CD4-positive, alpha-beta T cell treated with Interleukin-17A for 1 hour (primary cell): ENCODE measurements at places on chromosomes 7 and 10.

DNA sequence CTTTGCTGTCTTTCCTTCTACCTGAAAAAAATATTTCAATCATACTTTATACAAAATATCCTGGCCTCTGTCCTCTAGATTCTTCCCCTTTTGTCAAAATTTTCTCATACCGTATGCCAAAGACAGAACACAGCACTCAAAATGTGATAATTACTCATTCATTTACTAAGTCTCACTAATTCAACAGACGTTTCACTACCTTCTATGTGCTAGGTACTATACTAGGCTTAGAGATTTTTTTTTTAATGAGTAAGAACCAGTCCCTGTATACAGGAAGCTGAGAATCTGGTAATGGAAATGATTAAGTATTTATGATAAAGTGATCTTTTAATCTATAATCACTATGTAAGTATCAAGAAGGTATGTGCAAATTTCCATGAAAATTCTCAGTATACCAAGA lies 128.0 kb downstream of the ELAPOR2 start:
- no peak for DNase-seq

DNA sequence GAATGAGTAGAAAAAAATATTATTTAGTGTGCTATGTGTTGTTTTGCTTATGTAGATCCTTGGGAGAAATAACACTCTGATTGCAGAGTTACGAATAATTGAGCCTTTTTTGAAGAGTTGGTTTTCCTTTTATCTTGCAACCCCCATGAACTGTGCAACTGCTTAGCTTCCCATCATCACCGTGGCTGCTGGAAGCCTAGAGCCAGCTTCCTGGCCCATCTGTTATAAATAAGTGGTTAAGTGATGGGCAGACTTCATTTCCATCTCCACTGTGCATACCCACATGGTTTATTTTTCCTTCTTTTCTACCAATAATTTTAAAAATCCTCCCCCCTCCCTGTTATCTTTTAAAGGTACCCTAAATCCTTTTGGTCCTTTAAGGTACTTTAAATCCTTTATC lies 554.9 kb upstream of the GALNT17 start:
- DNase-seq = no peak

- DNase-seq = no peak
Measured at GRCh38 chr10:48737886-48738285, 53.2 kb downstream of the WDFY4 start.

- DNase-seq = no peak
Measured at GRCh38 chr7:136925044-136925443, 56.6 kb downstream of the CHRM2 start.

DNA sequence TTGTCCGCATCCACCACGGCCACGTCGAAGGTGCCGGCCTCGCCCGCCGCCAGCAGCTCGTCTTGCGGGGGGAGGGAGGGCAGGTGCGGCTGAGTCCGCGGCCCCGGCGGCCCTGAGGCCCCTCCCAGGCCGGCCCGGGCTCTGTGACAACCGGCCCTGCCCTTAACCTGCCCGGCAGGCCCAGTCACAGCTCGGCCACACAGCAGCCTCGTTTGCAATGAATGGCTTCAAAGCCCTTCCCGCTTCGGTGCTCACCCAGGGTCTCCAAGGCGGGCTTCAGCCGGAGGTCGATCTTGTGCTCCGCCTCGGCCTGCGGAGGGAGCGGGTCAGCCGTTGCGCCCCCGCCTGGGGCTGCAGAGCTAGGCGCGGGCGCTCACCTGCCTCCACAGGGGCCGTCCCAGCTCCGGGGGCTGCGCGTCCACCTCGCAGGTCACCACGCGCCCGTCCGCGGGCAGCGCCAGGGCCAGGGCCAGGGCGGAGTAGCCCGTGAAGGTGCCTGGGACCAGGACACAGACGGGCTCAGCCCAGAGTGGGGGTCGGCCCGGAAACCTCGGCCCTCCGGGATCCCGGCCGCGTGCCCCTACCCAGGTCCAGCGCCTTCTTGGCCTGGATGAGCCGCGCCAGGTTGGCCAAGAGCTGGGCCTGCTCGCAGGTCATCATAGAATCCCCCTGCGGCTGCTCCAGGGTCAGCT lies 928 bp downstream of the COMTD1 start:
- DNase-seq = no peak

GRCh38 chr10:51363415-51363814 lies 289.1 kb downstream of the PRKG1 start:
- no peak for DNase-seq

DNA sequence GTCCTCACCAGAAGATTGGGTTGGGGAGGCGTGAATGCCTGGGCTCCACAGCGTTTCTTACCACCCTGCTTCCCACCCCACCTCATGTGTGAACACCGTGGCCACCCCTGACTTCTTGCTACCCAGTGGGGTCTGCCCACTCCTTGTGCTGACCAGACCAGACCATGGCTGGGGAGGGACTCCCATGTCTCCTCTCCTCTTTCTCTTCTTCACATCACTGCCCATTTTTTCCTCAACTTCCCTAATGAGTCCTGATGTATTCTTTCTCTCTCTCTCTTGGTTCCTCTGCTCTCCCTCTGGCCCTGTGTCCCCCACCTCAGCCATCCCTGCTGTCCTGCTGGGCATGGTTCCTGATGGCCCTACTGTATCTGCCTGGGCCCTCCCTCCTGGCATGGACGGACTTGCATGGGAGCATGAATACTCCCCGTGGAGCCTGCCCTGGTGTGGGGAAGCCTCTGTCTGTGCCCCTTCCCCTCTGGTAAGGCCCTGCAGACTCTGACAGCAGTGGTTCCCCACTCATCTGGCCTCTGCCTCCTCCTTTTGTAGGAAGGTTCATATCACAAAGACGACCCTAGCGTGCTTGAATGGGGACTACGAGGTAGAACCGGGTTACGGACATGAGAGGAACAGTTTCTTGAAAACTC lies 85.5 kb downstream of the ADCY1 start:
- DNase-seq = no peak
